ENCODE measurements at places on chromosomes 12 and 14.

DNA sequence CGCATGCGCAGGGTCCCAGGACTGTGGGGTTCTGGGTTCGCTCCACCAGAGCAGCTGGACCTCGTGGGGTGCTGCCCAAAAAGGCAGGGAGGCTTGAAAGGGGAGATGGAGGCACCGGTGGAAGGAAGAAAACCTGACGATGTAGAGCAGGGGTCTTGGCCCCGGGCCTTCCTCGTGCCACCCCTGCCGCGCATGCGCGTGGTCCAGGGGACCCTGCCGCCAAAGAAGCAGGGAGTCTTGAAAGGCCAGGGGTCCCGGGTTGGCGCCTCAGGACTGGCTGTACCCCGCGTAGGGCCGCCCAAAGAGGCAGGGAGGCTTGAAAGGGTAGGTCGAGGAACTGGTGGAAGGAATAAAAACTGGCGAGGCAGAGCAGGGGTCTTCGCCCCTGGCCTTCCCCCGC, 321.0 kb downstream of the ALG10 start:
- DNase-seq = no peak

DNA sequence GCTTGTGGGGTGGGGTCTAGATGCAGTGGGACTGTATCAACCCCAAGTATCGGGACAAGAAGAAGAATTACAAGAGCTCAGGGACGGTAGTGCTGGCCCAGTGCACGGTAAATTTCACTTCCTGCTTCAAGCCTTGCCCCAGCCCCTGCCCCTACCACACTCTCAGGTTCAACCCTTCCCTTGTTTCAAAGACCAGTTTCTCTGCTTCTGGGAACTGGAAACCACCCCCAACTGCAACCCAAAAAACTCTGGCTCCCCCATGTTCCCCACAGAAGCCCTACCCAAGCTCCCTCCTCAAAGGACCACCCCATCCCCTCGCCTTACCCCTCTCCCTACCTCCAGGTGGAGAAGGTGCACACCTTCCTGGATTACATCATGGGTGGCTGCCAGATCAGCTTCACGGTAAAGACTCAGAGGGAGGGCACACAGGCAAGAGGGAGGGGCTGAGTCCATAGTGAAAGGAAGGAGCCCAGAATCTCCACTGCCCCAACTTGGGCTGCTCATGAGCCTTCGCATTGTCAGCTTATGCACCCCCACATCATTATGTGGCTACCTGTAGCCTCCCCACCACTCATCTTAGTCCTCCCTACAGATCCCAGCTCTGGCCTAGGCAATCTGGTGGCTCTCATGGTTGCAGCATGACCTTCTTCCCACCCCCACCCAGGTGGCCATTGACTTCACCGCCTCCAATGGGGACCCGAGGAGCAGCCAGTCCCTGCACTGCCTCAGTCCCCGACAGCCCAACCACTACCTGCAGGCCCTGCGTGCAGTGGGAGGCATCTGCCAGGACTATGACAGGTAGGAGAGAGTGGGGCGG, 4.3 kb downstream of the CPNE6 start:
- DNase-seq = no peak

- DNase-seq = no peak
These were observed 126.1 kb downstream of the DAD1 start for GRCh38 chr14:22462923-22463322.

DNA sequence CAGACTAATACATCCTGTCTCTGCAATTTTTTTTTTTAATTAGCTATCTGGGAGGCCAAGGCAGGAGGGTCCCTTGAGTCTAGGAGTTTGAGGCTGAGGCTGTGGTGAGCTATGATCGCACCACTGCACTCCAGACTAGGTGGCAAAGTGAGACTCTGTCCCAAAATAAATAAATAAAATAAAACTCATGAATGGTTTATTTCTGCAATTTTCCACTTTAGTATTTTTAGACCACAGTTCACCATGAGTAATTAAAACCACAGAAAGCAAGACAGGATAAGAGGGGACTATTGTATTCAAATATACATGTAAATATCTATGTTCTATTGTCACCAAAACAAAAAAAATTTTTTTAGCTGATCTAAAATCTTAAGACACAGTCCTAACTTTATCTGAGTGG, 17.8 kb downstream of the TAOK3 start:
- DNase-seq = no peak

- DNase-seq = no peak
These were observed 276.9 kb upstream of the PRKD1 start for GRCh38 chr14:30204431-30204980.

GRCh38 chr14:54686219-54686870, 119.4 kb downstream of the SAMD4A start:
- DNase-seq = no peak

- DNase-seq = no peak
These were observed 990.2 kb upstream of the ATXN7L3B start for GRCh38 chr12:73547421-73547820.

DNA sequence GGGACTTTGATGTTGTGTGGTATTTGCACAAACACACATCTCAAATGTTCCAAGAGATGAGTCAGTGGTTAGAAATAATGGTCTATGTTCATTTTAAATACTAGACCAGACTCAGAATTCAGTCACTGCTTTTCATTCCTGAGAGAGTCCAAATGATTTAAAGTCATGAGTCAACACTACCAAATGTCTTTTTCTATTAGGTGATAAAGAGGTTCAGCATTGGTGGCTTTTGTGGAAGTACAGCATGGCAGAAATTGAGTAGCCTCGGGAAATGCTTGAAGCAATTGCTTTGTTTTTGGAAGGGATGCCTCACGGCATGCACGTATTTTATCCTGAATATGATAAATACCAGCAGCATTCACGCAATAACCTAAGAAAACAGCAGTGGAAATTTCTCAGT, 115.7 kb downstream of the DIO2 start:
- no peak for DNase-seq

DNA sequence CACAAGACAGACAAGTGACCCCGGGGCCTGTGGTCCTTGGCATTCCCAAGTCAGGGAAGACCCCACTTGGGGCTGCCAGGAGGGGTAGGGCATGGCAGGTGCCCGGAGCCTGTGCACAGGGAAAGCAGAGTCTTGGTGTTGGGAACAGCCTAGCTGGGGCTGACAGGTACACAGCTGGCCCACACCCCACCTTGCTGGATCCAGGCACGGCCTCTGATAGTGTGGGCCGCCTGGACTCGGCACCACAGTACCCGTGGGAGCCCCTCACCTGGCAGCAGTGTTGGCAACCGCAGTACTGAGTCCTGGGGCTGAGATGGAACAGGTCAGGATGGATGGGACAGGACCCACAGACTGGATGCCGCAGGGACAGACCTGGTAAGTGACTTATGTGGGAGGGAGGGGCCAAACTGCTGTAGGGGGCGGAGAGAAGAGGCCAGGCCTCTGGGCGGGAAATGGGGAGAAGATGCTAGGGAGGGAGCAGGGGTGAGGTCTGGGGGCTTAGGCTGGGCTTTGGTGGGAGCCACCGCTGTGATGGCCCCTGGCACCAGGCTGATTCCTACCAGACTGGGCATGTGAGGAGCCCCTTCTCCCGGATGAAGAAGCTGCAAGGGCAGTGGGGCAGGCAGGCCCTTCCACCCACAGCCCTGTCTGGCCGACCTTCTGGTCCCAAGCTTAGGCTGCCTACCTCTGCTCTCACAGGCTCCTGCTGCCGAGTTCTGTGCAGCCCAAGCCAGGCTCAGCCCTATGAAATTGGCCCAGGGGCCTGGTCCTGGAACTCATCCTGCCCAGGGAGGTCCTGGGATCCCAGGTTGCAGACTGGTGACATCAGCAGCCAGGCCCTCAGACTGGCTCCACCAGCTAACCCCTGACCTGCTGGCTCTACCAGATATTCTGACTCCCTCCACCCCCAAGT, at the start of gene TGM1:
Gene TGM1, minus strand, starts transcription at position 357 of the 913 bp plus-strand sequence. CDS start 825 bp downstream, outside the sequence.
- DNase-seq = no peak

- no peak for DNase-seq
These were observed 868.4 kb downstream of the DIO2 start for GRCh38 chr14:79342942-79343341.

GRCh38 chr12:121190523-121191031, 19.4 kb upstream of the P2RX4 start:
- no peak for DNase-seq

- no peak for DNase-seq
These were observed 217.7 kb downstream of the PTPRO start for GRCh38 chr12:15540005-15540404.

- DNase-seq = no peak
These were observed 30.5 kb upstream of the METAP2 start for GRCh38 chr12:95443459-95443858.

DNA sequence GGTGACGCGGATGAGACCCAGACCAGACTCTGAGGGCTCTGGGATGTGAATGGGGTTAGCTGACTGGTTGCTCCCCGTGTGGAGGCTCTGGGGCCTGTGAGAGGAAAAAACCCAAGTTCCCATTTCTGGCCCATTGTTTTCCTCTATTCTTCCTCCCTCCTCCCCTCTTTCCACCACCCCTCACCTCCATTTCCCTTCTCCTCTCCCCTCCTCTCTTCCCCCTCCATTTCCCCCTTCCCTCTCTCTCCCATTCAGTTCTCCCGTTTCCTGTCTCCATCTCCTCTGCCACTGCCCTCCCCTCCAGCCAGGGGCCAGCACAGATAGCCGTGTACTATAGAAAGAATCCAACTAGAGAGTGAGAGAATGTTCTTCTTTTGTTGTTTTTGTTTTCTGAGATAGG, 12.6 kb upstream of the PRPH start:
- DNase-seq = no peak

- DNase-seq = no peak
These were observed 270.8 kb upstream of the BTG1 start for GRCh38 chr12:92416385-92416812.

- DNase-seq = no peak
These were observed 14.5 kb upstream of the HPD start for GRCh38 chr12:121873216-121873569.

- no peak for DNase-seq
These were observed 136.9 kb downstream of the SLC38A1 start for GRCh38 chr12:46131732-46132469.

DNA sequence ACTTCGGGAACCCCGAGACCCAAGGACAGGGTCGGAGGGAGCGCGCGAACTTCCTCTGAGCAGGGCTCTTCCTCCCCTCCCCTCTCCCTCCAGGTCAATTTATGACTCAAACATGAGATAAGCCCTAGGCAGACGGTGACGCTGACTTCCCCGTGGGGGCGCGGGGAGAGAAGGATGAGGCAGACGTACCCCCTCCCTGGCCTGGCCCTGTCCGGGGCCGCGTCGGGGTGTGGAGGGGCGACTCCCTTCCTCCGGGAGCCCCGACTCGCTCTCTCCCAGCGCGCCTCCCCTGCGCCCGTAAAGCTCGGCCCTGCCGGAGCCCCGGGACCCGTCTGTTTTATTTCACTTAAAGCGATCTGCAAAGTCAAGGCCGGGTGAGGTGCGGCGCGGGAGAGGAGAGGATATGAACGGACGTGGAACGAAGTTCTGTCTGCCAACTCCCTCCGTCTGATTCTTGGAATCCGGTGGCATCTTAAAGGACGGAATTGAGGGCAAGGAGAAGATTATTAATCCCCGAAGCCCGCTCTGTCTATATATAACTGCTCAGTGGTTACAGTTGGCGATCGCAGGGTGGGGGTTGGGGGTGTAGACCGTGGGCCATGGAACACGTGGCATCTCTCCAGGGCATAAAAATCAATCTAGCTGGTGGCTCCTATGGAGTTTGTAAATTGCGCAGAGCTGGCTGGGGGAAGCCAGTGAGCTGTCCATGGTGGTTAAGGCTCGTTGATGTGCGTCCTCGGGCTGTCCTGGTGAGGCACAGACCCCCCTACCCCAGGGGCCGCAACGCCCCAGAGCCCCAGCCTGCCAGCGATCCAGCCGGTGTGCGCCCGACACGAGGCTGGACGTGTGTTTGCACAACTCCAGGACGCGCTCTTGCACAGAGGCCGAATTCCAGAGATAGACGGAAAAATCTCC, 2.9 kb upstream of the PTHLH start:
- no peak for DNase-seq

DNA sequence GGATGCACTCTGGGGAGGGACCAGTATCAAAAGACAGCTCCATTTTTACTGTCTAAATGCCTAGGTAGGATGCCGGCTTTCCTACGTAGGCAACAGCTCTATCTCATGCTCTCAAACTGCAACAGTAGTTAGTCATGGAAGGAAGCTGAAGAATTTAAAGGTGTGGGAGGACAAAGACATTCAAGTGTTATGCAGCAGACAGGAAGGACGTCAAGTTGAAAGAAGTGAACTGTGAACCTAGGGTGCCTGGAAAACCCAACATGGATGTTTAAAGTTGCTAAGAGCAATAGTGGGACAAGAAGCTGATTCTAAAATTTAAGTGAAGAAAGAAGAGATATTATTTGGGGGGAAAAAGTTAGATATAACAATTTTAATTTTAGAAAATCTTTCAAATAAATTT, 5.9 kb downstream of the SEC23A start:
- no peak for DNase-seq

GRCh38 chr12:25264862-25265261, 14.1 kb upstream of the KRAS start:
- DNase-seq = no peak

DNA sequence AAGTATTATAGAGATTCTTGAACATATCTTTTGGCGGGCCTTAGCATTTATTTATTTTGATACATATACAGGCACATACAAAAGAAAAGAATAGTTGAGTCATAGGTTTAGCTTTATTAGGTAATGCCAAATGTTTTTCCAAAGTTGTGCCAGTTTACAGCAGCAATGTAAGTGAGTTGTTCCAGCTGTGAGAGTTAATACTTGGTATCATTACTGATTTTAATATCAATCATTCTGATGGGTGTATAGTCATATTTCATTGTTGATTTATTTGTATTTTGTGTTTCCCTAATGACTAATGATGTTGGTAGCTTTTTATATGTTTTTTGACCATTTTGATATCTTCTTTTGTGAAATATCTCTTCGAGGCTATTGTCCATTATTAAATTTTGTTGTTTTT, 122.4 kb downstream of the MIPOL1 start:
- DNase-seq = no peak

GRCh38 chr12:107564946-107565345, 120.7 kb upstream of the PWP1 start:
- DNase-seq = no peak

GRCh38 chr14:68819260-68819691, 26.4 kb upstream of the ZFP36L1 start:
- DNase-seq = peak; percentile 28
